HS-27A (cell line): ENCODE measurements at places on chromosomes 4 and X.

DNA sequence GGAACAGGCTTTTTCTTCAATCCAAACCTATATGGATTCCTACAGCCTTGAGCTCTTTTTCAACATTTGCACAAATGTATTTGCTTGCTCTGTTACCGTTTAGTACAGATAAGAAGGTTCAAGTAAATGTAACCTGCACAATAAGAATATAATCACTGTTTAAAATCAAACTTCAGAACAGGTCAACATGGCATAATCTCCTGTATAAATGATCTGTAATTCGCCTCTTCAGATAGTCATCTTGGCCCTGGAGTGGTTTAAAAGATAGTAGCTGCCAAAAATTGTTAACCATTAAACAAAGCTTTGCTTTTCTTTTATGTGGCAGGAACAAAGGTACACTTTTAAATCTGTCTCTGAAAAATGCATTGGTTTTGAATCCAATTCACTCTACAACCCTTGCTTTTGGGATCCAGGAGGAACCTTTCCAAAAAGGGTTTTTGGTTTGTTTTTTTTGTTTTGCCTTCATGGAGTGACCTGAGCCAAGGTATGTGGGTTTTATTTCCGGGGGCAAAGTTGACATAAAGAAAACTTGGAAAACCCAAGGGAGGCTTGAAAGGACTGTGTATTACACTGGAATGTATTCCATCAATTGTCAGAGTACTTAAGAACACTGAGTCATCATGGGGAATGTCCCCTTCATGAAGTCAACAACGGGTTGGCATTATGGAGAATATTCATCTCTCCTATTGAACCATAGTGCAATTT, 210.4 kb upstream of the HCCS start:
- DNase-seq = no peak

DNA sequence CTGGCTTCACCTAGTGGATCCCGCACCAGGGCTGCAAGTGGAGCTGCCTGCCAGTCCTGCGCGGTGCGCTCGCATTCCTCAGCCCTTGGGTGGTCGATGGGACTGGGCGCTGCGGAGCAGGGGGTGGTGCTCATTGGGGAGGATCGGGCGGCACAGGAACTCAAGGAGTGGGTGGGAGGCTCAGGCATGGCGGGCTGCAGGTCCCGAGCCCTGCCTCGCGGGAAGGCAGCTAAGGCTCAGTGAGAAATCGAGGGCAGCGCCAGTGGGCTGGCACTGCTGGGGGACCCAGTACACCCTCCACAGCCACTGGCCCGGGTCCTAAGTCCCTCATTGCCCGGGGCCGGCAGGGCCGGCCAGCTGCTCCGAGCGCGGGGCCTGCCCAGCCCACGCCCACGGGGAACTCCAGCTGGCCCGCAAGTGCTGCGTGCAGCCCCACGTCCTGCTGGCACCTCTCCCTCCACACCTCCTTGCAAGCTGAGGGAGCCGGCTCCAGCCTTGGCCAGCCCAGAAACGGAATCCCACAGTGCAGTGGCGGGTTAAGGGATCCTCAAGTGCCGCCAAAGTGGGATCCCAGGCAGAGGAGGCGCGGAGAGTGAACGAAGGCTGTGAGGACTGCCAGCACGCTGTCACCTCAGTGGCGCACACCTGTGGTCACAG, 27.6 kb upstream of the PGRMC1 start:
- DNase-seq = no peak

DNA sequence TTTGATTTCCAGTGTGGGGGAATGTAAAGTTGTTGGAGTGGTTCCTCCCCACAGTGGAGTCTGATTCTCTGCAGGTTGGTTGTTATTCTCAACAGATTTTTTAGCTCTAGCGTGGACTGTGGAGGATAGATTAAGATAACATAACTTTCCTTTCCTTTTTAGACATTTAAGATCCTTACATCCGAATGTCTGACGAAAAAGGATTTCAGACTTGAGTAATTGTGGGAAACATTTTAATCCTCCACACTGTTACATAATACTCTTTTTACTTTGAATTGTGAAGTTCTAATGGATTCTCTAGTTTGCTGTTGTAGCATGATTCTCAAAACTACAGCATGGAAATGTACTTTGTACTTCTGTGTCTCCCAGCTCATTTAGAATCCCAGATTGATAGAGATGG, 107.8 kb downstream of the ARHGAP10 start:
- no peak for DNase-seq

DNA sequence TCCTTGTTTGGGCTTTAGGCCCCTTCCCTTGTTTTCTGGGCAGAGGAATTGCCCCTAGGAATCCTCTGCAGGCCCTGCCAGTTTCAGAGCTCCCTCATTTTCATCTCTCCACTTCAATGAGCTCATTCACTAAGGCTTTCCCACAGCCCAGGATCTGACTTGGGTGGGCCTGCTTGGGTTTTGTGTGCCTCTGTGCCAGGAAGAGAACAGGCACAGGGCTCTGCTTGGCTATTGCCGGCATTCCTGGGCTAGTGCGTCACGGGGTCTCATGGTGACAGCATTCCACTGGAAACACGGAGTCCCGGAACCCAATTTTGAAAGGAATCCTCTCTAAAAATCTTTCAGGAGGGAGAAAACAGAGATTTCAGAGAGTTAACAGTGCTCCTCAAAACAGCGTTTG, 150.5 kb downstream of the VCX3A start:
- no peak for DNase-seq

GRCh38 chr4:61540944-61541343, 340.8 kb downstream of the ADGRL3 start:
- no peak for DNase-seq

GRCh38 chr4:8725845-8726244, 133.3 kb downstream of the CPZ start:
- DNase-seq = no peak

- DNase-seq = no peak
Observed at GRCh38 chr4:14787221-14787620, 215.1 kb upstream of the CPEB2 start.

- no peak for DNase-seq
Observed at GRCh38 chrX:19794690-19795089, 92.7 kb downstream of the SH3KBP1 start.

DNA sequence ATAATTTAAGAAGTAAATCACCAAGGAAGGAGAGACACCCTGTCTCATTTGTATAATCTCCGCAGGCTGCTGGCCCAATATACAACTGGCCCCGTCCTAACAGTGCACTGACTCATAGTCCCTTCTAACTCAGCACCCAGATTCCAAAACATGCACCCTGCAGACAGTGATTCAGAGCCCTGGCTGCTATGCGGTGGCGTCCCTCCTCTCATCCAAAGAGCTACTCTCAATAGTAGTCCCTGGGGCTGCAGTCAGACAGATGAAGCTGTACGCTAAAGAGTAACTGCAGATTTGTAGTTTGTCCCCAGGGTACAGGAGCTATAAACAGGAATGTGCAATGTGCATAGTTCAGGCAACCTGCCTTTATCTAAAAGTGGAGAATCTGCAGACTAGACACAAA, 23.0 kb downstream of the GABRA3 start:
- DNase-seq = no peak

- no peak for DNase-seq
Observed at GRCh38 chr4:5959211-5959982, 58.8 kb downstream of the C4orf50 start.

GRCh38 chrX:15404401-15405096, 20.3 kb upstream of the VEGFD start:
- no peak for DNase-seq

DNA sequence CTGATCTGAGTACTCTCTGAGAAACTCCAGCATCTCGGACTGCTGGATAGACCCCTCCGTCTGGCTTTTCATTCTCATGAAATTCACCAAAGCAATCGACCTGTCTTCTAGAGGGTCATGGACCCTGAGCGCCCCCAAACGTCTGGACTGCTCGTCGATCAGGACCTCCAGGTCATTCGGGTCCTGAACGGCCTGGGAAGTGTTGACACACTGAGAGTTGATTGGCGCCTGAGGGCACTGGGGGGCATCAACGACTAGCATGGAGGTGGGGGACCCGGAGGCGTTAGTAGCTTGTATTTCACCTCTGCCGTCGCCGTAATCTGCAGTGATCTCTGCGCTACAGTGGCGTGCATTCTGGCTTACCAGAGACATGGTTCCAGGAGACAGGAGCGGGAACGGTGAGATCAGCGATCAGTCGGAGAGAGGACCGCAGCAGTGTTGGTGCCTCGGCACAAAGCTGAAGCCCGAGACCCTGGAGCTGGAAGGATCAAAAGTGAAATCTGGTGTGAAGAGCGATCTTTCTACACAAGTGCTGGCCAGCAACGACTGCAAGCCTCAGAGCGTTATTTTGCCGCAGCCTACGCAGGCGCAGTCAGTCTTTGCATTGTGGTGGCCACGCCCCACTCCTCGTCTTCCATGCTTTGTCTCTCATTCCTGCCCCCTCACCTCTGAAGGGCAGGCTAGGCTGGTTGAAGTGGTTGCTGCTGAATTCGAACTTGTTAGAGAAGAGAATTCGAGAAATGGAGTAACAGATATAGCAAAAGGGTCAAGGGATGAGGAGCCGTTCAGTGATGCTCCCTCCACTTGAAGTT, at the start of gene MAGEE2:
TSS of gene MAGEE2 (minus strand) at position 575 of the 812 bp plus-strand sequence. CDS start at position 372, 203 bp downstream.
- DNase-seq = no peak

- no peak for DNase-seq
Observed at GRCh38 chr4:163553146-163553545, 58.7 kb downstream of the TMA16 start.

DNA sequence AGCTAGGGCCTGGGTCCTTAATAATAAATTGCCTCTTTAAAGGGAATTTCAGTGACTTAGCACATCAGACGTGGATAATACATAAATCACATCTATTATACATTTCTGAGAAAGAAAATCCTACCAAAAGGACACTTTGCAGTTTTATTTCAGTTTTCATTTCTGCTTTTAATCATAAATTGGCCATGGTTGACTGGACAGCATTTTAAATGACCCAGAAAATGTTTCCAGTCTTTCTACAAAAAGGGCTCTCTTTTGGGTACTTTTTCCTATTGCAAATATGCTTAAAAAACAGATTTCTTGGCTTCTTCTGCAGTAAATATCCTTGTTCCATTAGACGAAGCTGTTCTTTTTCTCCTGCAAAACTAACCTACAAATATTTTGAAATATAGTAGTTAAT, 41.4 kb upstream of the LPAR4 start:
- DNase-seq = no peak

DNA sequence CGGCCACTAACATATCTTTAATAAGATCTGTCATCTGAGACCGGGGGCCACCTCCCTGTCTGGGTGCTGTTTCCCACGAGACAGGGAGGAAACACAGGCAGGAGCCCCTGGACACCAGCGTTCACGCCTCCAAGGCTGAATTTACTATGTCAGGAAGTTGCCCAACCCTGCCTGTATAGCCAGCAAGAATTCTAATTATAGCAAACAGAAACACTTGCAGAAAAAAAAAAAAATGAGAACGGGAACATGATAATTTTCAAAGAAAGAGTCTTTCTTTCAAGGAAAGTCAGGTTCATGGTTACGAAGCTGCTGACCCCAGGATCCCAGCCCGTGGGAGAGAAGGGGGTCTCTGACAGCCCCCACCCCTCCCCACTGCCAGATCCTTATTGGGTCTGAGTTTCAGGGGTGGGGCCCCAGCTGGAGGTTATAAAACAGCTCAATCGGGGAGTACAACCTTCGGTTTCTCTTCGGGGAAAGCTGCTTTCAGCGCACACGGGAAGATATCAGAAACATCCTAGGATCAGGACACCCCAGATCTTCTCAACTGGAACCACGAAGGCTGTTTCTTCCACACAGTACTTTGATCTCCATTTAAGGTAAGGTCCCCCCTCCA, at the start of gene IL3RA:
TSS of gene IL3RA (plus strand) at position 455 of the 613 bp plus-strand sequence. CDS start 4,981 bp downstream, outside the sequence.
- no peak for DNase-seq

GRCh38 chr4:38024206-38024509, 64.0 kb downstream of the PTTG2 start:
- no peak for DNase-seq

- DNase-seq = no peak
Observed at GRCh38 chrX:39158801-39159657, 357.8 kb downstream of the MID1IP1 start.

DNA sequence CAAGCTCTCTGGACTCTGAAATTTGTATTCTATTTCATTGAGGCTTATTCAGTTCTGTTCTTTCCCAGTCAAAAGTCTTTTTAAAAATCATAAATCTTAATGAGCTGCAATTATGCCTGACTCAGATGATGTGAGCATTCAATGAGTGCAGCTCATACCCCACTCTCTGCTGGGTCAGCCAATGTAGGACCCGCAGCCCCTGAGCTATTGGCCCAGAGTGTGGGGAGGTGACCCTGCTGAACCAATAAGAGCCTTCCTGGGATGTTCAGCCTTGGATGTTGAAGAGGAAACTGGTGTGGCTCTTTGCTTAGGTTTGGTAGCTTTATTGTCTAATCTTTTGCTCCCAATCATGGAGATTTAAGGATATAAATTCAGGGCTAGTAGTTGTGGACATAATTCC, 12.1 kb upstream of the TCEAL4 start:
- DNase-seq = no peak

GRCh38 chrX:41097326-41097725, 12.1 kb downstream of the USP9X start:
- DNase-seq = no peak

DNA sequence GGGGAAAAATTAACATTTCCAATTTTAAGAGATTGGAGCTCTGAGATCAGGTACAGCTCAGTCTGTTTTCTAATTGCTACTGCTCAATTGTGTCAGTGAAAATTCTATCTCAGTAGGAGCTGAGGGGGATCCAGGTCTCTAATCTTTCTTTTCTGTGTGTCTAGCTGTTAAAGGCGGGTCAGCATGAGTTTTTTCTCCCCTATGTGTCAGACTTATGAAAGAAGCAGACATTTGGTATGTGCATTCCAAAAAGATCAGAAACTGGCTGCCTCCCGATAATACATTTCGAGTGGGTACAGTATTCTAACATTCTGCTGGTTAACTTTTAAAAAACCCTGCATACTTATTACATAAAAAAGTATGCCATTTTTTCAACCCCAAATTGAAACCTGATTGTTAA, 72.4 kb downstream of the PCDH7 start:
- DNase-seq = no peak

GRCh38 chr4:97104666-97105065, 1038.6 kb downstream of the STPG2 start:
- no peak for DNase-seq

GRCh38 chr4:186061921-186062320, 7.0 kb upstream of the TLR3 start:
- no peak for DNase-seq

- DNase-seq = peak; percentile 40
Observed at GRCh38 chr4:148955564-148956297, 513.5 kb upstream of the NR3C2 start.

DNA sequence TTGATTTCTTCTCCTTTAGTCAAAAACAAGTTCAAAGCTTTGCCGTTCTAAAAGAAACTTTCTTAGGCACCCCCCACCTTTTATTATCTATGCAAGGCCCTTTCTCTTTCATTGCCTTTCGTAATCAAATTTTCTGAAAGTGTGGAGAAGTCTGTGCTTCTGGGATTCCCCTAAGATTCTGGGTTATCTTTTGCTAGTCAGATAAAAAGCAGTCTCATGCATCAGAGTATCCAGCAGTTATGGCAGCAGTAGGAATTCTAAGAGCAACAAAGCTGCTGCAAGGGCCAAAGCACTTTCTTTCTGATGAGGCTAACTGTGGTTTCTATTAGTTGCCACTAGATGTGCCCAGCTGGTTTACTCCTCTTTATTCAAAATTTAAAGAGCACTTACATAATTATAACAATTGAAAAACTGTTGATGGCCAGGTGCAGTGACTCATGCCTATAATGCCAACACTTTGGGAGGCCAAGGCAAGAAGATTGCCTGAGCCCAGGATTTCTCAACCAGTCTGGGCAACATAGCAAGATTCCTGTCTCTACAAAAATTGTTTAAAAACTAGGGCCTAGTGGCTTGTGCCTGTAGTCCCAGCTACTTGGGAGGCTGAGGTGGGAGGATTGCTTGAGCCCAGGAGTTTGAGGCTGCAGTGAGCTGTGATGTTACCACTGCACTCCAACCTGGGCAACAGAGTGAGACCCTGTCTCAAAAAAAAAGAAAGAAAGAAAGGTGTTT, 296.2 kb downstream of the PAPSS1 start:
- DNase-seq = no peak

GRCh38 chr4:22410645-22411247, 105.1 kb downstream of the ADGRA3 start:
- no peak for DNase-seq
